ENCODE measurements at places on chromosomes 2 and 18. TPM values are rescaled to one million over a fixed set of nuclear protein-coding genes. Genes with fewer than 3 reads are reported as not detected.

REG1B gene
- total RNA-seq, result not detected

ALMS1 gene
- total RNA-seq, result 29.7 TPM

TYMS gene
- 44.8 TPM for total RNA-seq

CCDC68 gene
- total RNA-seq, result 0.10 TPM

HOXD10 gene
- not detected for total RNA-seq

EIPR1 gene
- 52.6 TPM for total RNA-seq

STPG4 gene
- total RNA-seq, result not detected

UCN gene
- total RNA-seq, result not detected

SGPP2 gene
- not detected for total RNA-seq

Measured in H7 (cell line).